ENCODE measurements at places on chromosomes 16 and 17. TPM values are rescaled to one million over a fixed set of nuclear protein-coding genes. Genes with fewer than 3 reads are reported as not detected.

LPO gene
- not detected for total RNA-seq

CTF1 gene
- total RNA-seq, result 0.21 TPM

ACSM2A gene
- total RNA-seq, result not detected

GRCh38 chr17:64402469-64402868 lies 11.8 kb upstream of the PECAM1 start:
- no peak for DNase-seq

CRHR1 gene
- total RNA-seq, result not detected

DNA sequence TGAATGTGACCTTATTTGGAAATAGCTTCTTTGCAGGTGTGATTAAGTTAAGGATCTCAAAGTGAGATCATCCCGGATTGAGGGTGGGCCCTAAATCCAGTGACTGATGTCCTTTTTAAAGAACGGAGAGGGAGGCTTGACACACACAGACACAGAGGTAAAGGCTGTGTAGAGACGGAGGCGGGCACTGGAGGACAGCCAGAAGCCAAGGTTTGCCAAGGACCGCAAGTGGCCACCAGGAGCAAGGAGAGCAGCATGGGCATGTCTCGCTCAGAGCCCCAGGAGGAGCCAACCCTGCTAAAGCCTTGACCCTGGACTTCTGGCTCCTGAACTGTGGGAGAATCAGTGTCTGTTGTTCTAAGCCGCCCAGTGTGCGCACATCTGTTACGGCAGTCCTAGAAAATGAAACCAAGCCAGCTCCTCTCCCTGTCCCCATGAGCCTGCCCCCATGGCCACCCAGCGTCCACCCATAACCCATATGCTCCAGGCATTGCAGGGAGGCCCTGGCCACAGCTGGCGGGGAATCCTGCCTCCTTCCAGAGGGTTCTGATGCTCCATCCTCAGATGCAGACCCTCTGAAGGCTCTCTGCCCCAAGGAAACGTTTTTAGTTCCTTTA lies 15.2 kb downstream of the CNGB1 start:
- DNase-seq, result no peak

GRCh38 chr16:10141671-10142070 lies 40.6 kb downstream of the GRIN2A start:
- no peak for DNase-seq

- no peak for DNase-seq
Measured at GRCh38 chr17:74525465-74525725, 5.9 kb downstream of the CD300LB start.

DNA sequence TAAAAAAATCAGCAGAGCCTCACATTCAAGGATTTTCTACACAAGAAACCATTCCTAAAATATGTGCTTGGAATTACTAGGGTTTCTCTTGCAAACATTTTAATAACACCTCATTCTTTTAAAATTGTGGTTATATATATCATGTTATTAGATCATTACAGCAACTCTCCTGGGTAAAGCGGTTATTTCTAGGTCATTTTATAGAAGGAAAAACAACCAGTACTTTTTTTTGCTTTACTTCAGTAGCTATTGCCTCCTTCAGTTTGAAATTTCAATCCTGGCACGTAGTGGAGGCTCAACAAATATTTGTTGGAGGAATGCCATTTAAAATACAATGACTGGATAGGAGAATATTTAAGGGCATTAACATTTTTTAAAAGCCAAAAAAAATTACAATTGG lies 220.6 kb downstream of the CDRT15L2 start:
- DNase-seq, result no peak

GRCh38 chr17:64492481-64493109 lies 4.3 kb downstream of the POLG2 start:
- DNase-seq, result no peak

GRCh38 chr17:1470071-1470754 lies 14.2 kb upstream of the CRK start:
- DNase-seq, result no peak

BCL6B gene
- 16.4 TPM for total RNA-seq

GRCh38 chr17:78718575-78719208 lies 63.4 kb downstream of the CYTH1 start:
- no peak for DNase-seq

KRT27 gene
- total RNA-seq, result not detected

PARD6A gene
- 8.4 TPM for total RNA-seq

GRCh38 chr17:72392056-72393010 lies 271.5 kb downstream of the SOX9 start:
- DNase-seq, result no peak

TLCD2 gene
- 7.5 TPM for total RNA-seq

GRCh38 chr16:2415085-2415484 lies 14.2 kb upstream of the CCNF start:
- DNase-seq, result no peak

- no peak for DNase-seq
Measured at GRCh38 chr17:78842881-78843565, 2.4 kb upstream of the USP36 start.

TMEM235 gene
- not detected for total RNA-seq

GRCh38 chr16:28298511-28298878 lies 6.2 kb downstream of the SBK1 start:
- no peak for DNase-seq

DNA sequence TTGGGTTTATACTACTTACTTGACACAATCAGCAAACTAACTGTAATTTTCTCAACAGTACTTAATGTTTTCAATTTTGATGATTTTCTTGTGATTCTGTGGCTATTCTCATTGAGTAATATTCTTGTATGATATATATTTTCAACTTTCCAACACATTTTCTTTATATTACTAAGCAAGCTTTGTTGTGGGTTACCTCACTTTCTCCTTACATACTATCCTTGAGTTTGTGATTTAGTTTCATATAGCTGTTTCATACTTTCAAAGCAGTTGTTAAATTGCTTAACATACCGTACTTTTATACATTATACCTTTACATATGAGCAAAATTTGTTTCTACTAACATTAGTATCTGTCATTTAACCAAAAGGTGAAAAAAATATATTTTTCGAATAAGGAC lies 197.1 kb downstream of the BCAS3 start:
- no peak for DNase-seq

TSPAN10 gene
- not detected for total RNA-seq

- DNase-seq, result no peak
Measured at GRCh38 chr17:68314916-68315535, 23.7 kb downstream of the ARSG start.

TAT gene
- total RNA-seq, result 6.7 TPM

- peak; percentile 81 for DNase-seq
Measured at GRCh38 chr17:38900978-38901656, 24.3 kb upstream of the LASP1NB start.

DNA sequence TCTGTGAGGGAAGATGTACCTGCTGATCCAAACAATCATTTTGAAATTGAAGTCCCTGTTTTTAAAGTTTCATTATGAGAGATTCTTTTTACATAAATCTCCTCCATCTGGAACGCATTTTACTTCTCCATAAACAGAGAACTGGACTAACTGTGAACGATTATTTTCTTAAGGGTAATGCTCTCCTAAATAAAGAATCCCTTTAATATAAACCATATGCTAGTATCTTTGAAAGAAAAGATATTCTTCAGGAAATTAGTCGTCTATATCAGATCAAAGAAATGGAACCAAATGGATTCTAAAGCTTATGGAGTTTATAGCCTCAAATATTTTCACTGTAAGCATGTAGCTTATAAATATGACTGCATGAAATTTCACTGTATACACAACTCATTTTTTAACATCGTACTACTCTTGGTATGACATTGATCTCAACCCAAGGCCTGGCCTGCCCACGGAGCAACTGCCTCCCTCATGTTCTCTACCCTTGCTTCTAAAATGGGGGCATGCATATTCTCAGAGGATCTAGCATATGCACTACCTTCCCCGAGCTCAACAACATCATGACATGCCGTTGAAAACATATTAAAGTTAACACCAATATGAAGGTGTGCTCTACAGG lies 66.4 kb downstream of the MYH10 start:
- no peak for DNase-seq

GRCh38 chr16:52498328-52499059 lies 48.4 kb downstream of the TOX3 start:
- DNase-seq, result no peak

DNA sequence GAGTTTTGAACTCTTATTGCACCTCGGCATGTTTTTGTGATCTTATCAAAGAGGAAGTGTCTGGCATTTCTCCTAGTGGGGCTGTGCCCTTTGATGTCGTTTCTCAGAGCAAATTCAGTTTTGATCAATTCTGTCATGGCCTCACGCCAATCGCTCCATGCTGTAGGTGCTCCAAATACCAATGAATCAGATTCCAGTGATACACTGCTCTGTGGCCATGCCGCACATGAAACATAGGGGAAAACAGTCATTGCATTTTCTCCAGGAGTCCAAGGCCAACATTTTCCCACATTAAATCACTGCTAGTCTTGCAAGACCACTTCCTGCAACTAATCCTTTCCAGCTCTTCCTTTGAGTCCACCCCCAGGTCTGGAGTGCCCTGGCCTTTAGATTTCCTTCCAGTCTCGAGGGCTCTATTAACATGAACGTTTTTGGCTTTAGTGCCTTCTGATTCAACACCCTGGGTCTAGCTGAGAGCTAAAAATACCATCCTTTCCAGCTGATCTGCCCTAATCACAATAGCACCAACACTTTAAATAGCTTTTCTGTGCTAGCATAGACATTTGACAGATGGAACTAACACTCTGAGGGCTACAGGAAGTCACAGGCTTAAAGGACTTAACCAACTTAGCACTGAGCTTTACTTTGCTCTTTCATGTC lies 18.2 kb upstream of the RASL10B start:
- DNase-seq, result peak; percentile 37

WFIKKN2 gene
- not detected for total RNA-seq

DNA sequence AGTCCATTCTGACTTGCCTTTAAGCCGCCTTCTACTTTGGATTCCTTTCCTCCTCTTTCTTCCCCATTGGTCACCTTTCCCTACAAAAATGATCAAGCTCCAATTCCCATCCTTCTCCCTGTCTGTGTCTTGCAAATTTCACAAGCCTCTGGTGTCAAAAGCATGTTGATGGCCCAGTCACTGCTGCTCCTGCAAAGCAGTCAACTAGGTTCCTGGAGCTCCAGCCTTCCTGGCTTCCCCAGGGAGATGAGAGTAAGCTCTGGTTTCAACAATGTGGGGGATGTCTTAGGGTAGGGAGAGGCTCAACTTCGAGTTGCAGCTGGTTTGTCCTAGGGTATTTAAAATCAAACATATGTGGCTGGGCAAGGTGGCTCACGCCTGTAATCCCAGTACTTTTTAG lies 36.1 kb upstream of the HELZ start:
- no peak for DNase-seq

SBK1 gene
- not detected for total RNA-seq

DNA sequence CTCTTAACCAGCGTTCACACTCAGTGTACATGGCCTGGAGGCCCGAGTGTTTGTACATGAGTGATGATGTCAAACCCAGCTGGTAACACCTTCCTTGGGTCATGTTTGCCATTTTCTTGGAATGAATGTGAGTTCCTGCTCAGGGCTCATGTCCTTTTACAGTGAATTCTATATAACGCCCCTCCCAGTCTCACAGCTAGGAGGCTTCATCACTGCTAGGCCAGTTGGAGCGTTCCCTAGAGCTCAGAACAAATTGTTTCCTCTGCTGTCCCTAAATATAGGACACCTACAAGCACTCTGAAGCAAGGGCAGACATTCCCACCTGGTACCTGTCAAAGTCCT lies 5.5 kb downstream of the TIMM22 start:
- DNase-seq, result no peak

DNA sequence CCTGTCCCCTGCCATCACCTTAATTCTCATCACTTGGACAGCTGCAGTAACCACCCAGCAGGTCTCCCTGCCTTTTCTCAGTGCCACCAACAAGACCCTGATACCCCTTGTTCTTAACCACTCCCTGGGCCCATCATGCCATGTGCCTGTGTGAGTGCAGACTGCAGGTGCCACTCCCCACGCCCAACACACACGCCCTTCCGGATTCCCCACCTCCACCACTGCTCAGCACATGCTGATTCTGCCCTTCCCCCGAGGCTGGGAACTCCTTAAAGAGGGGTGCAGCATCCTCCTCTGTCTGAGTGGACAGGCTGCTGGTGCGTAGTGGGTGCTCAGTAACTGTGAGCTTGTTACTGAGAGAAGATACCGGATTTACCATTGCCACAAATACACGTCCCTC lies 52.4 kb downstream of the PLD6 start:
- DNase-seq, result no peak

- peak; percentile 37 for DNase-seq
Measured at GRCh38 chr17:79631640-79632431, 21.0 kb upstream of the RBFOX3 start.

DNA sequence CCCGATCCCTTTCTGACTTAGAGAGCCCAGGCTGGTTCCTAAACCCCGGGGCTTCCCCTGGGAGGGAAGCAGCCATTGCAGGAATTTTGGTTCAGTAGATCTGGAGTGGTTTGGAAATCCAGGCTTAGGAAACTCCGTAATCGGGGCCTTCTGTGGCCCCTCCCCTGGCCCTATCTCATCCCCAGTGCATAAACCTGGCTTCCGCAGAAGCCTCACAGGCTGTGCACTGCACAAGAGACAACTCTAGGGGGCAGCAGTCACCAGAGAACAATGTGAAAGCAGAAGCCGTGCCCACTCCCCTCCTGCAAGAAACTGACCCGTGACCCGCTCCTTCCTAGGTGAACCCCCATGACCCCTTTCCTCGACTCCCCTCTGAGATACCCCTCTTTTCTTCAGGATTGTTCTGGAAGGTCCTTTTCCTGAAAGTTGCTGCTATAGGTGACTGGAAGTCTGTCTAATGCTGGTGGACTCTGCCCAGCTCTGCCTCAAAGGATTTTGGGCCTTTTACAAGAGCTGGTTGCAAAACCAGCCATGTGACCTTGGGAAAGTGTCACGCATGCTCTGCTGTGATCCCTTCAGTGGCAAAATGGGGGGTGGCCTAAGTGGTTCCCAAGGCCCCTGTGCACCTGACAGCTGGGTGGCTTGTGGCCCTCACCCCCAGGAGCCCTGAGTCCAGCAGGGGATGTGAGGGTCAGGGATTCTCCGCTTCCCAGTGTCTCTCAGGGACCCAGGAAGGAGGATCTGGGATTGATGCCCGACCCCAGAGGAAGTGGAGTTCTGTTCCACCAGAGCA lies 14.4 kb downstream of the GUCY2D start:
- DNase-seq, result no peak

CCL16 gene
- total RNA-seq, result not detected

GRCh38 chr17:33463887-33464286 lies 170.8 kb upstream of the ASIC2 start:
- no peak for DNase-seq

DNA sequence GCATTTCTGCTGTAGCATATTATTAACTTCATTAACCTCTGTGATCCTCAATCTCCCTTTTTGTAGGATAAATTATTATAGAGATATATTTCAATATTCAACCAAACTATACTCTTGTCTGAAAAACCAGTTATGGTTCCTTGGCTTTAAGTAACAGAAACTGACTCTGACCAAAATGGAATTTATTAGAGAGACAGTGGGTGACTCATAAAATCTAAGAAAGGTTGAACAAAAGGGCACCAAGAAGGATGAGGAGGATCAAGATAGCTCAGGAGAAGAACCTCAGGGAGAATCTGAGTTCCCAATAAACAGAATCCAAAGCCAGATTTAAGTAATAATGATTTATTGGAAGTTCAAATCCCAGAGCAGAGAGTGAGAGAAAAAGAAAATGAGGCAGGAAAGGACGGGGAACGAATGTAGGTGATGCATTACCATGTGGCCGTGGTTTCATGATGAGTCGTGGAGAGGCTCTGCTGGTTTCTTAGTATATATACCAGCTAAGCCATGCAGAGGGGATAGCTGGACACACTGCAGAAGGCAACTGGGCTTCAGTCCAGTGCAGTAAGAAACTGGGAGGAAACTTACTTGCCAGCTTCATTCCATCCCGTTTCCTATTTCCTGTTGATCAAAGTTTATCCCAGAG lies 151.5 kb upstream of the GOT2 start:
- DNase-seq, result no peak

KRTAP4-3 gene
- not detected for total RNA-seq

CLEC10A gene
- 29.8 TPM for total RNA-seq

PIMREG gene
- not detected for total RNA-seq
